ENCODE measurements at places on chromosomes 12 and 14.

- no peak for DNase-seq
Measured at GRCh38 chr12:119683816-119684215, 15.9 kb downstream of the PRKAB1 start.

DNA sequence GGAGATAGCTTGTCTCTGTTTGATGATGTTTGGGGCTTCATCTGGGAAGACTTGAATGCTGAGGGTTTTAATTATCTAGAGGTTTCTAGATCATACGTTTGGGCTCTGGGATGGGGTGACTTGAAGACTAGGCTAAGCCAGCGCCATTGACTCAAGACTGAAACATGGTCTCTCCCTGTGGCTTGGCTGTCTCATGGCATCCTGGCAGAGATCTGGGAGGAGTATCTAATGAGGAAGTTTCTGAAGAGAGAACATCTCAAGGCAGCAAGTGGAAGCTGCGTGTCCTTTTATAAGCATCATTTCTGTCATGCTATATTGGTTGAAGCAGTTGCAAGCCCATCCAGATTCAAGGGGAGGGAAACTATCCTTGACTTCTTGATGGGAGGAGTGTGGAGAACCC, 104.8 kb downstream of the UNC79 start:
- no peak for DNase-seq

- no peak for DNase-seq
Measured at GRCh38 chr12:39401459-39401858, 41.5 kb downstream of the KIF21A start.

GRCh38 chr12:7485095-7485494, 18.5 kb downstream of the CD163 start:
- no peak for DNase-seq

GRCh38 chr14:33986804-33987203, 35.9 kb upstream of the EGLN3 start:
- no peak for DNase-seq

DNA sequence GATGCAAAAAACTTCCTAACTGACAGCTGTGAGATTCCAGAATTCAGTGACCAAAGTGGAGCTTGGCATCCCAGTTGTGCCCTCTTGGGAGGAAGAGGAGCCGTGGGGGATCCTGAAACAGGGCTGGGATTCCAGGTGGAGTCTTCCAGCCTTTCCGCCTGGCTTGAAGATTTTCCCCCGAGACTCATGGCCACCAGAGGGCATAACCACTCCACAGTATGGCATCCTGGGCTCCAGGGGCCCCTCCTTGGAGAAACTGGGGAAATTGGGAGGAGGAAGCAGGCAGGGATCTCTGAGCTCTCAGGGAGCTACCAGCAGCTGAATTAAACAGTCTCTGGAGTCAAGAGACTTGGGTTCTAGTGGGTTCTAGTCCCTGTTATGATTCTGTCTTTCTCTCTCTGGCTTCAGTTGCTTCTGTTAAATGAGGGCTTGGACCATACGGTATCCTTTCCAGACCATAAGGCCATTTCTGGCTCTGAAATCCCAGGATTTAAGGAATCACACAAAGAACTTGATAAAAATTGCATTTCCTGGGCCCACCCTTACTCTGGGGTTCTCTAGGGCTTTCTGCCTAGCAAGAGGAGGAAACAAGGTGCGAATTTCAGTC, 2.6 kb upstream of the TAMALIN start:
- no peak for DNase-seq

DNA sequence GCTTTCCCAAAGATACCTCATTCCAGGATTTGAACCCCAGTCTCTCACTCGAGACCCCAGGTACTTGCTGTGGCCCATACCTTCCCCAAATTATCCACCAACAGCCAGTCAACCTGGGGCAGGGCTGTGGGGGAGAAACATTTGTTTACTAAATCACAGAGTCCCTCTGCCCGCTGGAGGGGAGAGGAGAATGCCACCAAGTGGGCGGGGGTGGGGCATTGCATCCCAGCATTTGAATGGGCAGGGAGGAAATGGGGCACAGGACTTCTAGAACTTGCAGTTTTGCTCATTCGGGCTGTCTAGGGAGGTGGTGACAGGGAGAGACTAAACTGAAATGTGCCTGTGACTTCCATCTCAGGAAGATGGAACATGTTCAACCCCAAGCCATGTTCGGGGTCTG, 10.9 kb upstream of the SERPINA9 start:
- DNase-seq: no peak

DNA sequence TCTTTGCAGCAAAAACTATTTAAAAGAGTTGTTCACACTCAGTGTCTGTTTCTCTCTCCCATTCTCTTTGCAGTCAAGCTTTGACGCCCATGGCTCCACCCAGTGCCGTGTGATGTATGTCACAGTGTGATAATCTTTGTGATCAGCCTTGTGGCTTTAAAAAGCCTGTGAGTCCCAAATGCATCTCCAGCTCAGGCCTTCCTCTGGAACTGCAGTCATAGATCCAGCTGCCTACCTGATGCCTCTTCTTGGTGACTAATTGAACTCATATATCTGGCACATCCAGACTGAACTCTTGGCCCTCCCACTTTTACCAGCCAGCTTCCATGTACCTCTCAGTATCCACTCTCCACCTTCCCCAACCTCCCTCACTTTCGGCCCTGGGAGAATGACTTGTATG, 182.8 kb upstream of the ARHGAP5 start:
- no peak for DNase-seq

DNA sequence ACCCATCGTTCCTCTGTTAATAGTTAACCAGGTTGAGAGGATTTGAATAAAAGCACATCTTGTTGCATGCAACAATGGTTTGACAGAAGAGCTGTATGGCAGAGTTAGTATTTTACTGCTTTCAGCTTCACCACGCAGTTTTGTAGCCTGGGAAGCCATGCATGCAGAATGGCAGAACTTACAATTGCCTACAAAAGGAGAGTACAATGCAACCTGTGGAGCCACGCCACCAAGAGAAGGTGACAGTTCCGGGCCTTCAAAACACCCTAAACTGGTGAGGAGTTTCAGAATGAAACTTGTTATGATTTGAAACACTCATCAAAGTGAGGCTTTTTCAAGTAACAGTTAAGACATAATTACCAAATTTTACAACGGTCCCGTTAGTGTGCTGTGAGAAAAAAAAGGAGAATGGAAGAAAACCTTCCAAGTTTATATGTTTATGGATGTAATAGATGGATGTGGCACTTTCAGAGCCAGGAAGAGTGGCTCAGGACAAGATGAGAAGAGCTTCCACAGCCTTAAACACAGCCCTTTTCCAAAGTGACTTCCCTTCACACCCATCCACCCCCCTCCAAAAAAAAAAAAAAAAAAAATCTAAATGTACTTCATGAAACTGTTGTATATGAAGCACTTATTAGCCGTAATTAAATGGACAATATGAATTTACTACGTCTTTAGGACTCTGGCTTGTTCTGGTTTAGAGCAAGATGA, 158.7 kb downstream of the EGLN3 start:
- no peak for DNase-seq

- DNase-seq: no peak
Measured at GRCh38 chr14:56092763-56093162, 25.4 kb upstream of the PELI2 start.

- no peak for DNase-seq
Measured at GRCh38 chr12:42819846-42820245, 230.3 kb upstream of the PRICKLE1 start.

DNA sequence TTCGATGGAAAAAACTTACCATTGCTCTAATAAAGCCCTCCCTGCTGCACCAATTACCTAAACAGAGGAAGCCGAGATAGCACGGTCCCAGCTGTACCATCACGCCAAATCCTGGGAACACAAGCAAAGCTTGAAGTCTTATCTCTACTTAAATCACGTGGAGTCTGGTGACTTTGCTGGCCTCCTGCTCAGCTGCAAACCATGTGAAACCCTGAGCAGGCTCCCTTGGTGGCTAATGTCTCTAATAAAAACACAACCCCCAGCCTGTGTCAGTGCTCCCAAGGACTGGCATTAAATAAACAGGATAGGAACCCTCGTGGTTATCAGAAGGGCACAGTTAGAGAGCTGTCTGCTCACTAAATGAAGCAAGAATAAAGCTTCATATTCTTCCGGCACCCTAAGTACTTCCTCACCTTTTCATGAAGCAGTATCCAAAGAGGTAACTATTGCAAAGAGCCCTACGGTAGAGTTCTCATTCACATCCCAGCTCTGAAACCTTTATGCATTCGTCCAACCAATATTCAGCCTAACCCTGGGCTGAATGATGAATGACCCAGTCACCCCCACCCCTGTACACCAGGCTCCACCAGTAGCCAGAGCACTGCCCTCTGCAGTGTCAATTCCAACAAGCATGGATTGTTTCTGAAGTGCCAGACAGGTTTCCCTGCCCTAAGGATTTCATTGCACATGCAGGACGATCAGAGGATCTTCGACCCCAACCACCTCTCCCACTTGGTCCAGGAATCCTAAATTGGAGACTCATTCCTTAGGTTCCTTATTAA, 452.7 kb upstream of the TMPO start:
- DNase-seq: no peak

DNA sequence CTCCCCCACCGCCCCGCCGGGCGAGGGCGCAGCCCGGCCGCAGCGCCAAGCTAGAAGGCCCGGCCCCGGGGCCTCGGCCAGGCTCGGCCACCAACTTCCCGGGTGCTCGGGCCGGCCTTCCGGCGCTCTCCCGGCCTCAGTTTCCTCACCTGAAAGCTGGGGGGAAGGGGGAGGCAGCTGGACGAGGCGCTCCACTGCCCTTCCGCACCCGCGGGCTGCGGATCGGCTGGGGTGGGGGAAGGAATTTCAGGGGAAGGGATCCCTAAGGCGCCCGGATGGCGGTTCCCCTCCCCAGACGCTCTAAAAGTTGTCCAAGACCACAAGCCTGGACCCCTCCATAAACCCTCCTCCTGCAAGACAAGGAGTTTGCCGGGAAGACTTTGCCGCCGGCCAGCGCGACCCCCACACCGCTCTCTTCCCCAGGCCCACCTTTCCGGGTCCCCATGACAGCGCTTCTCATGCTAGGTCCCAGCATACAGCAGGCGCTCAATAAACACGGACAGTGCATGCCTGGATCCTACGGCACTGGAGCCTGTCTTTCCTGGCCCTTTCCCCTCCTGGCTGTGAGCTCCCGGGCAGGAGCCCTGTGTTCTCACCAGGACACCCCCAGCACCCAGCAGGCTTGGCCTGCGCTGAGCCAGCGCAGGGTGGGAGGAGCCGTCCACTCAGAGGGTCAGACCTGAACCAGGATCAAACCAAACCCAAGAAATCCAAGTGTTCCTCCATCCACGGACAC, 18.1 kb downstream of the BEGAIN start:
- DNase-seq: no peak

DNA sequence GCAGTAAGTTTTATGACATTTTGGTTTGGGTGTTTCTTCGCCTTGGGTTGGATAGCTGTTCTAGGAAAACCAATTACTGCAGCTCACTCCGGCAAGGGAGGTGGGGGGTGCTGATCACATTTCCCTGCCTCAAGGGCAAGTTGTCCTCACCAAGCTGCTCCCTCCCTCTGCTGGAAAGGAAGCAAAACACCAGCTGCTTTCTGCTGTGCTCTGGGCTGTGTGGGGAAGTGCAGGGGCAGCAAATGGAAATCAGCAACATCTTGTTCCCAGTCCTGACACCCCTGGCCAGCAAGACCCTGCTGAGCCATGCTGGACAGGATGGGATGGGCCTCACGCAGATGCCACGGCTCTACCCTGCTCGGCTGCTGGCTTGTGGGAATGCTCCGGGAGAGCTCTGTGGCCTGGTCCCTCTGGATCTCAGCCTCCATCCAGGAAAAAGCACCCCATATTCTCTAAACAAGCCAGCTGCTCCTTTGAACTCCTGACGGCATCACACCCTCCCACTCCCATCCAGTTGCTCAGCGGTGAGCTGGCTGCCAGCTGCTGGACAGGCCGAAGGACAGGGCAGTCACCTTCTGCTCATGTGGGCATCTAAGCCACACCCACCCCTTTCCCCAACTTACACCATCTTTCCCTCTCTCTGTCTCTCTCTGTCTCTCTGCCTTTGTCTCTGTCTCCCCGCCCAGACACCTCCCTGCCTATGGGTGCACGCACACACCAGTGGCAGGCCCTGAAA, 52.4 kb upstream of the EIF5 start:
- no peak for DNase-seq

- DNase-seq: no peak
Measured at GRCh38 chr12:112868459-112869041, 38.2 kb upstream of the OAS1 start.

- no peak for DNase-seq
Measured at GRCh38 chr12:113422886-113423669, 898 bp downstream of the SDSL start.

- DNase-seq: no peak
Measured at GRCh38 chr12:1857086-1857485, 36.7 kb downstream of the LRTM2 start.

GRCh38 chr14:68362846-68363245, 430.0 kb downstream of the ZFP36L1 start:
- no peak for DNase-seq

GRCh38 chr14:74907744-74908143, 15.3 kb downstream of the RPS6KL1 start:
- no peak for DNase-seq

- no peak for DNase-seq
Measured at GRCh38 chr14:58265401-58265800, 20.8 kb downstream of the PSMA3 start.

GRCh38 chr14:106803379-106803778, 1277.0 kb downstream of the TMEM121 start:
- no peak for DNase-seq

GRCh38 chr14:75230140-75230792, 48.4 kb upstream of the FOS start:
- DNase-seq: no peak

- no peak for DNase-seq
Measured at GRCh38 chr12:26150736-26151450, 26.1 kb upstream of the BHLHE41 start.

- DNase-seq: no peak
Measured at GRCh38 chr12:47828008-47828975, 8.6 kb upstream of the HDAC7 start.

GRCh38 chr12:11677093-11677492, 27.6 kb downstream of the ETV6 start:
- DNase-seq: no peak

DNA sequence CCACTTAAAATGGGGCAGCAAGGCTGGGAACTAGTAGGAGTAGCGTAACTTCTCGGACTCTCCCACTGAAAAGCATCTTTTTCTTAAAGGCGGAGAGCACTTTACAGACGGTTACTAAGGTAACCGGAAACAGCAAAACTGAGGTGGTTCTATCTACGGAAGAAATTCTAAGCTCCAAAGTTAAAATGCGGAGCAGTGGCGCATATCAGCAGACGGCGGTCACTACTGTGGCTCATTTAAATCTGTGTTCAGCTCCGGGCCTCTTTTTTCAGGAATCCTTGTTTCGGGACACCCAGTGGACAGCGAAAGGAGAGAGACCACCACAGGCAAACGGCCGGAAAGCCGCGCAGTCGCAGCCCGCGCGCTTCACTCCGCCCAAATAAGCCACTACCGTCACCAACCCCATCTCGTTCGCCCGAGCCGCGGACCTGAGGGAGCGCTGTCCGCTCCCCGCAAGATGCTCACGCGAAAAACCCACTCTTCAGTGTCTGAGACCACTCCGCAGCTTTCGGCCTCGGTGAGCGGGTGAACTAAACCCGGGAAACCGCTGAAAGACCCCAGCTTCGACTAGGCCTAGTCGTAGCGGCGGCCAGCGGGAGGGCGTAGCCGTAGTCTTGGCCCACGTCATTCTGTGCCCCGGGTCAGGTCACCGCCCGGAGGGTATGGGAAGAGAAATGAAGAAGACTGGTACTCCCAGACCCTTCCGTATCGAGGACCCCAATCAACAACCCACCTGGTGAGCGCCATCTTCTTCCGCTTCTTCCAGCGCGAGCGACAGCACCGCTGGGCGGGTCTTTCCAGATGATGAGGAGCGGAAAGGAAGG, at the start of gene SNW1:
TSS of gene SNW1 (minus strand) at position 776 of the 824 bp plus-strand sequence. CDS start at position 747, 29 bp downstream.
- DNase-seq: peak; percentile 90

GRCh38 chr12:80472236-80472635, 28.2 kb downstream of the PTPRQ start:
- no peak for DNase-seq
